ENCODE measurements at places on chromosomes 7 and 10.

DNA sequence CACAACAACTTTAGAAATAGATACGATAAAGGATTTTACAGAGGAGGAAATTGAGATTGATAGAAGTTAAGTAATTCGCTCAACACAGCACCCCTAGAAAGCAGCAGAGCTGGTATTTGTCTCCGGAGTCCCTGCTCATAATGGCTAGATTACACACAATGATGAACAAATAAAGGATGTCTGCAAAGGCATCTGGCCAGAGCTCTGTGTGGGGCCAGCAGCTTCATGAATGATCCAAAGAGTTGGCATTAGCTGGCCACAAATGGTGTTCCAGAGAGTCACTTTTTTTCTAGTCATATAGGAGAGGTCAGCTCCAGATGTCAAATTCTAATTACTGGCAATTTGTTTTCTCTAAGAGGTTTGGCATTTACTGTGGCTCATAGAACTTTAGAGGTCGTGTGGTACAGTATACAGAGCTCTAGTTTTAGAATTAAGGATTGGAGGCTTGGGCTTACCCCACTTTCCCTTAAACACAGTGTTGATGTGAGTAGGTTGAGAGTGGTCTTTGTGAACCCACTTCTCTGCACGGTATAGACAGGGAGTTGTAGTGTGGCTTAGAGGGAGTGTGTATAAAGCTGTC, 186.2 kb downstream of the BICC1 start:
- DNase-seq: no peak

DNA sequence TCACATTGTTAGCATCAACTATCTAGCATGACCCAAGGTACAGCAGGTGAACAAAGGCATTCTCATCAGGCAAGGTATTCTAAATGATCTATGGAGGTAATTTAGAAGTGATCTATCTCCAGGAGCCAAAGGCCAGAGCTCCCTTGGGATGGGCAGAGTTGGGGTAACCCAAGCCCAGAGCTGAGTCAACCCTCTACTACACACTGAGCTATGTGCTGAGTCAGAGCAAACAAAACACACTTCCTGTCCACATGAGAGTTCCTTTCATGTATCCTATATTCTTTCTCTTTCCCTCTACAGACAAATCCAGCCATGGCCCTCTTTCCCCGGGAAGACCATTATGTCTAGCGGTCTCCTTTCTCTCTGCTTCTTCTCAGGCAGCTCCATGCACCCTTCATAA, 68.2 kb upstream of the AGK start:
- DNase-seq: no peak

- DNase-seq: no peak
Measured at GRCh38 chr7:42029405-42029804, 207.6 kb downstream of the GLI3 start.

- DNase-seq: no peak
Measured at GRCh38 chr10:101686133-101686925, 8.6 kb downstream of the FBXW4 start.

GRCh38 chr10:75260990-75261389, 25.2 kb upstream of the COMTD1 start:
- no peak for DNase-seq

GRCh38 chr10:30987463-30987862, 44.2 kb downstream of the ZNF438 start:
- no peak for DNase-seq

DNA sequence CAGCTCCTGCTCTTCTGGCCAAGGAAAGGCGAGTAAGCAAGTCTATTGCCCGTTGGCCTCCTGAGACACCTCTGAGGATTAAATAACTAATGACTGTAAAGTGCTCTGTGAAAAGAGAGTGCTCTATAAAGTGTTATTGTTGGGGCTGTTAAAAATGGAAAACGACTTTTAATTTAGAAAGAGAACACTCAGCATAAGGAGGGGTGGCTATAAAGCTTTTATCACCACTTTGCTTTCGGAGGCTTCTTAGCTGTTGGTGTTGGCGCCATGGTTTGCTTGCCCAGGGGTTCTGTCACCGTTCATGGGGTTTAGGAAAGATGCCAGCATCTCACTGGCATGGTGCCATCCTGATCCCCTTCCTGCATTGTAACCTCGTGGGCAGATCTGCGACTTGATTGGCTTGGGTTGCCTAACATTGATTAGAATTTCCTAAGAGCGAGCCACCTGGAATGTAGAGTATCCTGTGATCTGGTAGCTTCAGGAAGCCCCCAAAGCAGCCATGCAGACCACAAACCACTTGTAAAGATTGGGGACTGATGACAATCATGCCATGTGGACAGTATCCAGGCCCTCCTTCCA, 509.9 kb downstream of the LRMDA start:
- DNase-seq: no peak

DNA sequence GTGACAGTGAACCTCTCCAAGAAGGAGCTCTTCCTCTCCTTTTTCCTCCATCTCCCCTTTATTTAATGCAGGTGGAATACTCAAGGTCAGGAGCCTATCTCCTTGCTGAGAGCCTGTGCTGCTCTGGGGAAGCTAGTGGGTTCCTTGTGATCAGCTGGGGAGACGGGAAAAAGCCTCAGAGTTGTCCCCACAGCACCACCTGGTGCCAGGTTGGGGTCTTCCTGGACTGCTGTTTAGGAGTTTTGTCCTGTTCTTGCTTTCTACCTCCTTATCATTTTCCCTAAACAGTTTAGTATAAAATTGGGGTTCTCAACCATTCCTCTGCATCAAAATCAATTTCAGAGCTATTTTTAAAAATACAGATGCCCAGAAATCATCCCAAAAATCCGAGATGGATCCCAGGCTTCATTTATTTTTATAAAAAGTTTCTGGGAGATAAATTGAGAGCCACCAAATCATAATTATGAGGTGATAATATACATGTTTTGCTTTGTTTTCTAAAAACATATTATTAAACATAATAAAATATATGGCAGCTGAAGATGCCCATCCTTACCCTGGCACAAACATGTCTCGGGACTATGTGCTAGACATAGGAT, 44.3 kb downstream of the MACC1 start:
- DNase-seq: no peak

DNA sequence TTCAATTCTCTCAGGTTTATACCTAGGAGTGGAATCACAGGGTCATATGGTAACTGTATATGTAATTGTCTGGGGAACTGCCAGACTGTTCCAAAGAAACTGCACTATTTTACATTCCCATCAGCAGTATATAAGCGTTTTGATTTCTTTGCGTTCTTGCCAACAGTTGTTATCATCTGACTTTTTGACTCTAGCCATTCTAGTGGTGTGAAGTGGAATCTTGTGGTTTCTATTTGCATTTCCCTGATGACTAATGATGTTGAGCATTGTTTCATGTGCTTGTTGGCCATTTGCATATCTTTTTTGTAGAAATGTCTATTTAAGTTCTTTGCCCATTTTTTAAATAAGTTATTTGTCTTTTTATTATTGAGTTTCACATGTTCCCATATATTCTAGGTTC, 44.3 kb upstream of the ZC3HAV1 start:
- no peak for DNase-seq

- no peak for DNase-seq
Measured at GRCh38 chr10:17673471-17674061, 29.6 kb downstream of the STAM start.

GRCh38 chr7:6161463-6162330, 110.7 kb downstream of the CYTH3 start:
- DNase-seq: no peak

- no peak for DNase-seq
Measured at GRCh38 chr7:94145602-94146001, 141.4 kb upstream of the BET1 start.

- DNase-seq: no peak
Measured at GRCh38 chr7:47812429-47813136, 135.7 kb downstream of the PKD1L1 start.

- no peak for DNase-seq
Measured at GRCh38 chr10:79273604-79274003, 73.7 kb upstream of the PPIF start.

GRCh38 chr10:108327706-108328105, 1163.2 kb upstream of the SORCS1 start:
- DNase-seq: no peak

GRCh38 chr7:17530741-17531421, 232.4 kb downstream of the AHR start:
- DNase-seq: no peak

GRCh38 chr7:75869776-75870379, 9.0 kb upstream of the RHBDD2 start:
- no peak for DNase-seq

GRCh38 chr7:29282819-29283414, 88.3 kb downstream of the CHN2 start:
- DNase-seq: peak; percentile 99

DNA sequence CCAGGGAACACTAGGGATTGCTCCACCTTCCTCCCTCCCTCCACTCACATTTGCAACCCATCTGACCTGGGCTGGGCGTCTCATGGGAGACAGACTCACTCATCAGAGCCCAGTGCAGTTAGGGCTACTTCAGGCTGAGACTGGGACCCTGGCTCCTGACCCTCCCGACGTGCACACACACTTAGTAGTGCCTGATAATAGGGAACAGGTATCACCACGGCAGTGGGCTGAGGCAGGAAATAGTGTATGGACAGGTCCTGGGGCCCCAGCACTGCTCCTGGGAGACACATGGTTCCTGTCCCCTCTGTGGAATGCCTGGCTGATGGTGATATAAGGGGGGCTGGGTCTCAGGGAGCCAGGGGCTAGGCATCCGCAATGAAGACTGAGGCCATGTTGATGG, 14.3 kb downstream of the AQP1 start:
- no peak for DNase-seq

DNA sequence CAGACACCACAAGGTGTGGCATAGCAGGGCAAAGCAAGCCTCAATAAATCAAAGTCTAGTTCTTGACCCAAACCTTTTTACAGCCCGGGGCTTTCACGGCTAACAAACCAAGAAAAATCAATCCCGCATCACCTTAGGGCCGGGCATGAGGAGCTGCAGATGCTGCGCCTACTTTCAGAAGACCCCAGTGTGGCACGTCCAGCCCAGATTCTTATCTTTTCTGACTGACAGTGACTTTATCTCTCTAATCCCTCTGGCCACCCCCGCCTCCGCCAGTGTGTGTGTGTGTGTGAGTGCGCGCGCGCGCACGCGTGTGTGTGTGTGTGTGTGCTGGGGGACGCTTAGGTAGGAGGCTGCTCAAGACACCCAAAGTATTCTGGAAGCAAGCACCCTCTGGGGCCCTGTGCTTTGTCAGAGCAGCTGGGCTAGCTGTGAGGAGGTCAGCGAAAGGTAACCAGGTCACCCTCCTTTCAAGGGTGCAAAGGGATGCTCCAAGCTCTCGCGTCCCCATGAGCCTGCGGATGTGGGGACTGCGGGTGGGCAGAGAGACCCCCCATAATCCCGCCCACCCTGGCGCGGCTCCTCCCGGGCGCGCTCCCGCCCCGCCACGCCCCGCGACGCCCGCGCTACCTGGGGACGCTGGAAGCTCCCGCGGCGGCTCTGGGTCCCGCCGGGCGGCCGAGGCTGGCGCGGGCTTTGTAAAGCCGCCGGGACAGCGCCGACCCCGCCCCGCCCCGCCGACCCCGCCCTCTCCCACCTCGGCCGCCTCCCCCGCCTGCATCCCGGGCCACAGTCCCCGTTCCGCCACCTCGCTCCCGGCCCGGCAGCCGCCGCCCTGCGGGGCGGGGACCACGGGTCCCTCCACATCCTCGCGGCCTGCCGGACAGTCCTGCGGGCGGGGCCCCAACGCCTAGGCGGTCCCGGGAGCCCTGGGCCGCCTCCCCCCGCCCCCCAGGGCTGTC, 57.1 kb upstream of the RHOBTB1 start:
- DNase-seq: no peak

DNA sequence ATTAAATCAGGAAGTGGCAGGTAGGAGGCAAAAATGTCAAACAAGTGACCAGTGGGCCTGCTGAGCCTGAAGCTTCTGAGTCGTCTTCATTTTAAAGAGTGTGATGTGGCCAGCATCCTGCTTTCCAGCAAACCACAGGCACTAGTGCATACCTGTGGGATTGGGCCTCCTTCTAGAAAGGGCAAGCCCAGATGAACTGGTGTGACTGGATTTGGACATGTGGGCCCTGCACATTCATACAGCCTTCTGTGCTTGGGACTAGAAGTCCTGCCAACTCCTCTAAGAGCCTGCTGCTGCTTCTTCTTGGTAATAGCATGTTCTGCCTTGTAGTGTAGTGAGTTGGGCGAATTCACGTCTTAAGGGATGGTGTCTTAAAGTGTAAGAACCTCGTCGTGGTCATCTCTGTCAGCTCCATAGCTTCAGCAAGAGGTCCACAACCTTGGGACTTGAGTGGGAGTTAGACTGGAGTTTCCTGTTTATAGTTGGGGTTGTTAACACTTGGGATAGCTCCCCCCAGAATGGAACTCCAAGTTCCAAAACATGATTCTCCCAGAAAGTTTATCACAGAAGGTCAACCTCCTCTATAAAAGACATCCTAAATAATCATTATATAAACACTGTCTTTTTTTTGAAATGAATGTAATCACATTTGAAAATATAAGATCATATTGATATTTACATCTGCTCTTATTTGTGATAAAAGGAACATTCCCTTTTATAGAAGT, 11.2 kb downstream of the BMPER start:
- no peak for DNase-seq

- DNase-seq: no peak
Measured at GRCh38 chr7:149813254-149814035, 24.7 kb upstream of the ZNF862 start.

- DNase-seq: no peak
Measured at GRCh38 chr10:9757176-9757575, 1260.5 kb upstream of the CELF2 start.

DNA sequence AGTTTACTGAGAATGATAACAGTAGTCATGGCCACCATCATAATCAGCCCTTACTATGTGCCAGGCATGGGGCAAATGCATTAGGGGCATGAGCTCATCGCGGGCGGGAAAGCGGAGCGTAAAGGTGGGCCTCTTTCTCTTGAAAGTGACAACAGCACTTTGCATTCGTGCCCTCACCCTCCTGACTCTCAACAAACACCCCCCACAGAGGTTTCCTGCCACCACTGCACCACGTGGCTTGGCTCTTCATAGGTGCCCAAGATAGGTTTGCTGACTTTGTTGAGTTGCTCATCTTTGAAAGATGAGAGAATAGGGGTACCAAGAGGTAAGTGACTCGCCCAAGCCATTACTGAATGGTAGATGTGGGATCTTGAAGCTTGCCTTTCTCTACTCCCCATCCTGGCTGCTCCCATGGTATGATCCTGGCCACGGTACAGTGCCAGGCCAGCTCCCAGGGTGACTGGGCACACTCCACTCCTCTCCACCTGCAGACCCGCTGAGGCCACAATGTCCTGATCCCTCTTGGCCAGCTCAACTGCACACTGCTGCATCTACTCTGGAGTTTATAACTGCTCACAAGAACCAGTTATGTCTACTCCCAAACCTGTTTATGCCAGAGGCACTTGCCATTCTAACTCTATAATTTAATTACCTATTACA, 26.0 kb downstream of the SLIT1 start:
- no peak for DNase-seq

DNA sequence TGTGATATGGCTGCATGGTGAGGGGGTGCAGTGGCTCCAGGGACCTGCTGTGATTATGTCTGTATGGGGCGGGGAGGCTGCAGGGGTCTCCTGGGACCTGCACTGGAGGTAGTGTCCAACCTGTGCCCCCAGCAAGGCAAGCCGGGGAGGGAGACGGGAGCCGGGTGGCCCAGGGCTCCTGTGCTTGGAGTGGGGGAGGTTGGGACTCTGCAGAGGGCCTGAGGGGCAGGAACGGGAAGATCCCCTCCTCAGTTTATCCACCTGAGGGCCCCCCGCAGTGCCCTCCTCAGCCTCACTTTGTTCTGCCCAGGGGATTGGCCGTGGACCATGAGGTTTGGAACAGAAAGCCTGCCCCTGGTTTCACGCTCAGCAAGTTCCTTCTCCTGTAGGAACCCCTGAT, 22.8 kb upstream of the PWWP2B start:
- DNase-seq: no peak
